ENCODE measurements at places on chromosomes 7 and 10.

- DNase-seq, result peak; percentile 69
Measured at GRCh38 chr10:11178606-11179515, 161.2 kb downstream of the CELF2 start.

- DNase-seq, result no peak
Measured at GRCh38 chr10:113982769-113983168, 60.9 kb upstream of the ADRB1 start.

DNA sequence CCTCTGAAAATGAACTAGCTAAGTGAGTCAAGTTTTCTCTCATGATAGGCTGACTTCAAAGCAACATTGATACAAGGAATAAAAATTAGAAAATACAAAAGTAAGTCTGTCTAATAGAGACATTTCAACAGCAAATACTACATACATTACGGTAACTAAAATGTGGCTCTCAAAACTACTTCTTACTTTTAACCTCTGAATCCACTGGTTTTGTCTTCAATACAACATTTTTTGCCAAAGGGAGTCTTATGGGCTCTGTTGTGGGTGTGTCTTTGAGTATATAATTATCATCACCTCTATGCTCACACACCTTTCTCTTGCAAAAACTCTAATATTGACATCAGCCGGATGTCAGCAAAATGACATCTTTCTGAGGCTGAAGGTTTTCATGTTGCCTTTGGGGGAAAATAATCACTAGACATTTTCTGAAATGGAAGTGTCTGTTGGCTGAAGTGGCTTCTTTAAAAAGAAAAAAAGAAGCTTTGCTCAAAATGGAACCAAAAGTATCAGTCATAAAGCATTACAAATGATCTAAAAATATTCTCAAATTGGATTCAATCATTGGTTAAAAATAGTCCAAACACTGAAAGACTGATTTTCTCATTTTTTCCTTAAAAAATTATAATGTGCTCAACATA is 41.8 kb upstream of the FAM133B start:
- no peak for DNase-seq

DNA sequence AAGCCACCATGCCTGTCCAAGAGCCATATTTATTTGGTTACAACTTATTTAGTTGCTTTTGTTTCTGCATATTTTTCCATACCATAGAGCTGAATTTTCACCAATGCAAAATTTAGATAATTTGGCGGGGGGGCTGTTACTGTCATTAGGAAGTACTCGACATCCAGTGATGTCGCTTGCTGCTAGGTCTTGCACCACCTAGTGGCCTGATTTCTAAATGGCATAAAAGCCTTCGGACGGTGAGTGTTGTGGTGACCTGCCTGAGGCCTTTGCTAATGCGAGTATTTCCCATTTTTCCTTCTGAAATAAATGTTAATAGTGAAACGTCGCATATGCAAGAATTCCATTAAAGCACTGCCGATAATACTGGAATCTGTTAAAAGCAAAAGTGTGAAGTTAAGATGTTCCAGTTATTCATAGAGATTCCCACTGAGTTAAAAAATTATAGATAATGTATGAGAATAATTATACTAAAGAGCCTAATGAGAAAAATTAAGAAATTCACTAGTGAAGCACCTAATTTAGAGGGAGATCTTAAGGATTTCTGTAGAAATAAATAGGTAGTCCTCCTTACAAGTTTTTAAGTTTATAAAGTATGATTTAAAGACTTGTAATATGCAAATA is 86.1 kb upstream of the DNAJB6 start:
- no peak for DNase-seq

- peak; percentile 15 for DNase-seq
Measured at GRCh38 chr7:21338728-21339164, 89.1 kb upstream of the SP4 start.

DNA sequence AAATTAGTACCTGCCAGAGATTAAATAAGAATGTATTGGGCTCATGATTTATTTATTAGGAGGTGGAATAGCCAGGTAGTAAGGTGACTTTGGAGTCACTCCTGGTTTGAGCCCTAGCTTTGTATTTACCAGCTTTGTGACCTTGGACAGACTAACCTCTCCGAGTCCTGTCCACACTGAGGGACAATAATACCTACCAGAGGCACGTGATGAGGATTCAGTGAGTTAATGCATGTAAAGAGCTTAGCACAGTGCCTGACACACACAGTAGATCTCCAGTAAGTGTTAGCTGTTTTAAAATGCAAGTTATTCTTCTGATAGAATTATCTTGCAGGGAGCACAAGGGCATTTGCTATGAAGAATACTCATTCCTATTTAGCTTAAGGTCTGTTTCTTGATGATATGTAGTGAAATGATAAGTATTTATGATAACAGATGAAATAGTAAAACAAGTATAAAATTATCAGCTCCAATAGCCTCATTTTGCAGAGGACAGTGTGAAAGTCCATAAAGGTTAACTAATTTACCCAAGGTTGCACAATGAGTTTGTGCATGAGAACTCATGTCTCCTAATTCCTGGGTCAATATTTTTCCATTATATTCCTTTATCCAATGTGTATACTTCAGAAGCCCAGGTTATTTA is 36.4 kb downstream of the RABGEF1 start:
- DNase-seq, result no peak

GRCh38 chr10:80188713-80189112 is 16.6 kb downstream of the ANXA11 start:
- no peak for DNase-seq

- no peak for DNase-seq
Measured at GRCh38 chr10:71223347-71224058, 11.1 kb downstream of the UNC5B start.

GRCh38 chr10:22669163-22669711 is 45.1 kb downstream of the PIP4K2A start:
- no peak for DNase-seq

DNA sequence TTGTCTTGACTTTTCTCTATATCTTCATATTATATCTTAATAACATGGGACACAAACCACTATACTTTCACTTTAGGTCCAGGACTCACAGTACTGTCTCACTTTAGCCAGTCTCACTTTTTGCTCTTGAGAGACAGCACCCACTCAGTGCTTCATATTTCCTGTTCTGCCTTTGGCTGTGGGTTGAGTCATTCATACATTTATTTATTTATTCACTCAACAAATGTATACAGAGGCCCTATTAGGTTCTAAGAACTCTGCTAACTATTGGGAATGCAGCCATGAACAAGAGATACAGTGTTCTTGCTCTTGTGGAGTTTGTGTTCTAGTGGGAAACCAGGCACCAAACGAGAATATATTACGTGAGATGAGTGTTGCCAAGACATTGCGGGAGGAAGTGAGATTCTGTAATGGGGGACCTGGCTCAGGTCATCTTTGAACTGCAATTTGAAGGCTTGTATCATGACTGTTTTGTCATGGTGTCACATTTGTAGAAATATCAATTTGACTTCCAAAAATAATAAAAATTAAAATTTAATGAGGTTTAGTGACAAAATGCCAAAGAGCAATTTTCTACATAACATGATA is 190.1 kb downstream of the SDHAF3 start:
- no peak for DNase-seq

DNA sequence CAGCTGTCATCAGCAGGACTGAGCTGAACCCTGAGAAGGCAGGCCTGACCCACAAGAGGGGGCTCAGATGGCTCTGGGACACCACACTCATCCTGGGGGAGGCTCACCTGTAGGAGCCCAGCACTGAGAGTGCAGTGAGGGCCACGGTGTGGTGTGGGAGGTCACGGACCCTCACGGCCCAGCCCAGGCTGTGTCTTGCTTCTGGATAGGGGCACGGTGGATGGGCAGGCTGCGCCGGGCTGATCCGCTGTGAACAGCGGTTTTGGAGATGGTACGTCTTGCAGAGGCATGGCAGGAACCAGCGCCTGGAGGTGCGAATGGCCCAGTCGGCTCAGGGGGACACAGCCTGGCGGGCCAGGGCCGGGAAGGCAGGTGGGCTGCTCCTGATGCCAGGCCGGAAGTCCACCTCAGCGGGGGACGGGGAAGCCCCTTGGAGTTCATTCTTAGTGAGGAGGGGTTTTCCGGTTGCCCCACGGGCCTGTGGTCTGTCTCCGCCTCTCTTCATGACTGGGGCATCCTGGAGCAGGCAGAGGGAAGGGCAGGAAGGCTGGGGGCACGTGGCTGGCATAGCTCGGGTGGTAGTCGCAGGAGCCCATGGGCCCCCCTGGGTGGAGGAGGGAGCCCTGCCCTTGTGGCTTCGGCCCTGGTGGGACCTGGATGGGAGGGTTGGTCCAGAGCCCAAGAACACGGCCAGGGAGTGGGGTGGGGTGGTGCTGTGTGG is 112.5 kb downstream of the UNCX start:
- no peak for DNase-seq

DNA sequence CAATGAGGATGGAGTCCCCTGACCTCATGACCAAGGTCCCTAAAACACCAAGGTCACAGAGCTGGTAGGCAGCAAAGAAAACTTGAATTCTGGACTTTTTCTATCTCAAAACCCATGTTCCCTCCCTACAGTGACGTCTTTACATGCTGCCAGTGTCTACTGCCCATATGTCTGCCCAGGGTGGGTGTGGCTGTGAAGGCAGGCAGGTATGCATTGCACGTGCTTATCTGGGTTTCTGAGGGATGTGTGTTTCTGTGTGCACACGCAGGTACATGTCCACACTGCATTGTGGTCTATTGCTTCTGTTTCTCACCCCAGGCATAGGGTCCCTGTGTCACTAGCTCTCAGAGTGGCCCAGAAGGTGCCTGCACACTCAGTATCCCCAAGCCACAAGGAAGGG is 13.5 kb downstream of the ATP6V1F start:
- no peak for DNase-seq

- no peak for DNase-seq
Measured at GRCh38 chr10:30911303-30911863, 120.3 kb downstream of the ZNF438 start.

- no peak for DNase-seq
Measured at GRCh38 chr10:32956365-32957197, 1.4 kb downstream of the ITGB1 start.

GRCh38 chr7:11768263-11768662 is 63.7 kb downstream of the THSD7A start:
- no peak for DNase-seq

- no peak for DNase-seq
Measured at GRCh38 chr7:30019960-30020359, 6.5 kb downstream of the FKBP14 start.

DNA sequence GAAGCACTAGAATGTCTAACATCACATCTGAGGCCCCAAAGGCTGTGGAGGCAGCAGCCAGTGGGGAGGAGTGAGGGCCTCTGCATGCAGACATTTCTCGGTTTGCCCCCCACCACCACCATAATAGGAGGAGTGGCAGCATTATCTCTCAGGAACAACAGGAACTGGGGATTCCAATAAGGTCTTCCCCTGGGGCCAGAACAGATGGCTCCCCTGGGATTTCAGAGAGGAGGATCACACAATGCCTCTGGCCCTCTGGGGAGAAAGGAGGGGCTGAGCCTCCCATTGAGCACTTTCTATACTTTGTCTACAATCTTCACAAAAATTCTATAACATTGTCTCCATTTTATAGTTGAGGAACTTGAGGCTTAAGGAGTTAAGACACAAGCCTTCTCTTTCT is 61.1 kb downstream of the GRID1 start:
- no peak for DNase-seq

GRCh38 chr7:51255036-51255435 is 61.6 kb downstream of the COBL start:
- no peak for DNase-seq

DNA sequence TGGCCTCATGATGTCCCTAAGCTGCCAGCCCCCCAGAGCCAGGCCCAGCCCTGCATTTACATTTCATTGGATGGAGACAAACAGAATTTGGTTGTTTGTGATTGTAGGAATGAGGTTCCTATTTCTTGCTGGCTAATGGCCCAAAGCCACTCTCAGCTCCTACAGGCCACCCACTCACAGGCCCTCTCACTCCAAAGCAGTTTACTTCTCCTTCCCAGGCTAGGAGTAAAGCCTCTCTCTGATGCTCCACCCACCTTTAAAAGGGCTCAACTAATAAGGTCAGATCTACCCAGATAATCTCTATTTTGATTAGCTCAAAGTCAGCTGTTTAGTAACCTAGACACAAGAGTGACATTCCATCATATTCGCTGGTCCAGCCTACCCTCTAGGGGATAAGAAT is 11.2 kb upstream of the CUZD1 start:
- no peak for DNase-seq

- no peak for DNase-seq
Measured at GRCh38 chr10:66538371-66538770, 387.5 kb upstream of the LRRTM3 start.

GRCh38 chr10:79436066-79436849 is 9.2 kb downstream of the ZCCHC24 start:
- DNase-seq, result no peak

DNA sequence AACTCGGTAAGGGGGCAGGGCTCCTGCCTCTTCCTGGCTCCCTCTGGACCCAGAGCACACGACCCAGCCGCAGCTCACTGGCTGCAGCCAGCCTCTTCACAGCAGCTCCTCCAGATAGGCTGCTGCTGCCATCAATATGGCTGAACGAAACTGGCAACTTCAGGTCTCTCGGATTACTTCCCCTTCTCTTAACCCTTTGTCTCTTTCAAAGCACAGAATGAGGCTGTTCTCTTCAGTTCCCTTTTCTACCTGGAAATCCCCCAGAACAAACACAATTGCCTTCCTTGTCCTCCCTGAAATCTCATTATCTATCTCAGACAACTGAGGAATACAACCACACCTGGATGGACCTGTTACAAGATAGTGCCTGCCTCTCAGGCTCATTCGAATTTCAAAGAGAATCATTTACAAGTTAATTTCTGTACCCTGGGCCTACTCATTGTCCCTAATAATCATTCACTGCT is 193.4 kb upstream of the MBL2 start:
- no peak for DNase-seq

DNA sequence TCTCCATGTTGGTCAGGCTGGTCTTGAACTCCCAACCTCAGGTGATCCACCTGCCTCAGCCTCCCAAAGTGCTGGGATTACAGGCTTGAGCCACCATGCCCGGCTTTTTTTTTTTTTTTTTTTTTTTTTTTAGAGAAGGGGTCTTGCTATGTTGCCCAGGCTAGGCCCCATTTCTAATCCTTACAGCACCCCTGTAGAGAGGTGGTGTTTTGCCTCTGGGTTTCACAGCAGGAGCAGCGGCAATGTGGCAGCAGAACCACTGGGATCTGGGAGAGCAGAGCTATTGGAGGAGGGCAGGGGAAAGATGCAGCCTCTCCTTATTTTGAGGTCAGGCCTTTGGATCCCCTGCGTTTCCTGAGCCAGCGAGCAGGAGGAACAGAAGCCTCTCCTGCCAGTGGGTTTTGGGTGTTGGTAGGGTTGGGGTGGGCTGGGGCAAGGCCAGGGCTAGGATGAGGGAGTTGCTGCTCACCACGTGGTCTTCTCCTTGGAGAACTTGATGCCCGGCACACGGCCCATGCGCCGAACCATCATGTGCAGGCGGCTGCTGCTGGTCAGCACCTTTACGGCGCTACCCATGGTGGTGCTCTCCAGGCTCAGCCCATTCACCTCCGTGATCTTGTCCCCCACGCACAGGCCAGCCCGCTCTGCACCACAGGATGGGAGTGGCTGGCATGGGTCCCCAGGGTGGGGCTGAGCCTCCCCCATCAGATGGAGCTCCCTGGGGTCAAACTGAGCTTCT is 7.8 kb downstream of the PDZD7 start:
- DNase-seq, result no peak

DNA sequence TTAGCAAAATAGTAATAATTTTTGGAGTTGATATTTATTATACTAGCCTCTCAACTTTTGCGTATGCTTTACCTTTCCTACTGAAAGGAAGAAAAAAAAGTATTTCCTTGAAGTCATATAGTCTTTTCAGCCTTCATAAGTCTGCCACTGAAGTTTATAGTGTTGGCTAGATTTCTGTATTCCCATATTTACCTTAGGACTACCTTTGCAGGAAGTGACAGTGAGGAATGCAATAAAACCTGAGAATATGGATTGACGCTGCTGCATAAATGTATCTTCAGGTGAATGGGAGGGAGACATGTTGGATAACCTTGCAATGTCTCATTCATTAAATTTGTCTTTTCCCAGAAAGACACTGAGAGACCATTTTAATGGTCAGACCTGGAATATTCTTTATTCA is 6.6 kb upstream of the LRRTM3 start:
- no peak for DNase-seq
